ENCODE measurements at places on chromosomes 2 and 18.

DNA sequence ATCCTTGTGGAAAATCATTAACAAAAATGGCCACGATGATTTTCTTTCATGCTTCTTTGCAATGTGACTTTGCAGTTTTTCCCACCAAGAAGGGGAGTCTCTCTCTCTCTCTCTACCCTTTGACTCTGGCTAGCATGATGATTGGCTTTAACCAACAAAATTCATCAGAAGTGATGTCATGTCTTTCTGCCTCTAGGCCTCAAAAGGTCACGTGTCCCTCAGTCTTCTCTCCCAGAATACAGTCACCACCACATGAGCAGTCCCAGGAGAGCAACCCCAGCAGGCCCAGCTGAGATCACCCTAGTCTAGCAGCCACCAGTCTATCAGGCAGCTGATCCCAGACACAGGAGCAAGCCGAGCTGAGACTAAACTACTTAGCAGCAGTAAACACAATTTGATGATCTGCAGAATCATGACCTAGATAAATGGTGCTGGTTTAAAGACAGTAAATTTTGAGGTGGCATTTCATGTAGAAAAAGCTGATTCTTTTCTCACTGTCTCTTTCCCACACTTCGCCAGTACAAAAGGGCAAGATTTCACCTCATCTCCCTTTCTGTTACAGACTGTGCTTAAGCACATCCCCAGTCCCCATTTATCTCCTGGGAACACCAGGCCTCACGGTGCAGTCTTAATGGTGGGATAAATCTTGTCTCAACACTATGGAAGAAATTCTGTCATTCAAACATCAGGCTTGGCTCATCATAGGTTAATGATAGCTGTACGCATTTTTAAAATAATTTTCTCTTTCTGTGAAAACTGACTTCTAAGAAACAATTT is 132.7 kb downstream of the SCG2 start:
- no peak for DNase-seq

- DNase-seq: no peak
These were observed 106.3 kb upstream of the B3GNT2 start for GRCh38 chr2:62089658-62090057.

DNA sequence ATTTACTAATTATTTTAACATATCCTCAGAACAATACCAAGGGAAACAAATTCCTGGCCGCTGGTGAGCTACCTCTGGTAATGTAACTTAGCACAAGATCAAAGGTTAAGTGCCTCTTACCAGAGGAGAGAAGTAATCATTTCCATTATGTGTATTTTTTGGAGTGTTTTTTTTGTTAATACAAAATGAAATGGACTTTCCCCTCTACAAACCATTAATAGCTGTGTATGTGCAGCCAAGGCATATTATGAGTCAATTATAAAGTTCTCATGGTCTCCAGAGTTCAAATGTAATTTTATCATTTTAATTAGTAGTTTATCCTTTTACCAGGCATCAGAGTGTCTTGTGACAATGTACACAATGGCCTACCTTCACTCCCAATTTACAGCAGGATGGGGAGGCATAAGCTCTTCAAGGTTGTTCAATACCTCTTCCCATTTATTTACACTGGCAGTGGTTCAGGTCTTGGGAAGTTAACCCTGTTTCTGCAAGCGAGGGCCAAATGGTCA is 242.2 kb downstream of the TGIF1 start:
- DNase-seq: no peak

DNA sequence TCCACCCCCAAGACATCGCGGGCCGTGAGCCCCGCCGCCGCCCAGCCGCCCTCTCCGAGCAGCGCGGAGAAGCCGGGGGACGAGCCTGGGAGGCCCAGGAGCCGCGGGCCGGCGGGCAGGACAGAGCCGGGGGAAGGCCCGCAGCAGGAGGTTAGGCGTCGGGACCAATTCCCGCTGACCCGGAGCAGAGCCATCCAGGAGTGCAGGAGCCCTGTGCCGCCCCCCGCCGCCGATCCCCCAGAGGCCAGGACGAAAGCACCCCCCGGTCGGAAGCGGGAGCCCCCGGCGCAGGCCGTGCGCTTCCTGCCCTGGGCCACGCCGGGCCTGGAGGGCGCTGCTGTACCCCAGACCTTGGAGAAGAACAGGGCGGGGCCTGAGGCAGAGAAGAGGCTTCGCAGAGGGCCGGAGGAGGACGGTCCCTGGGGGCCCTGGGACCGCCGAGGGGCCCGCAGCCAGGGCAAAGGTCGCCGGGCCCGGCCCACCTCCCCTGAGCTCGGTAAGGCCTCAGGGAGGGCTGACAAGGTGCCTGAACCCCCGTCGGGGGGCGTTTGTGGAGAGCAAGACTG is 14.2 kb downstream of the SPEG start:
- peak; percentile 80 for DNase-seq

- DNase-seq: no peak
These were observed 11.6 kb upstream of the SPTBN1 start for GRCh38 chr2:54444503-54444902.

- DNase-seq: no peak
These were observed 149.7 kb downstream of the GLI2 start for GRCh38 chr2:120885321-120885720.

DNA sequence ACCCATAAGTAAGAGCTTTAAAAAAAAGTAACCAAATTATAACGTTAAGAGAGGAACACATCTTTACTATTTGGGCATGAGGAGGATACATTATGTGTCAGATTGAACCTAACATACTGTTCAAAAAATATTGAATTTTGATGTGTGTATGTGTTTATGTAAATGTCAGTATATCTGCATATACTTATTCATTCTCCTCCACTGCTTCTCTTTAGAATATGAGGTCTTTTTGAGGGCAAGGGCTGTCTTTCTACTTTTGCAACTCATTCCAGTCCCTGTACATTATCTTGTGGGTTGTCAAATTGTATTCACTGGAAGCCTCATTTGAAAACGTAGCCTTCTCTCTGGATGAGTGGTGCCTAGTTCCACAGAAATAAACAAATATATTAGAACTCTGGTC is 509.4 kb upstream of the HNMT start:
- DNase-seq: no peak

DNA sequence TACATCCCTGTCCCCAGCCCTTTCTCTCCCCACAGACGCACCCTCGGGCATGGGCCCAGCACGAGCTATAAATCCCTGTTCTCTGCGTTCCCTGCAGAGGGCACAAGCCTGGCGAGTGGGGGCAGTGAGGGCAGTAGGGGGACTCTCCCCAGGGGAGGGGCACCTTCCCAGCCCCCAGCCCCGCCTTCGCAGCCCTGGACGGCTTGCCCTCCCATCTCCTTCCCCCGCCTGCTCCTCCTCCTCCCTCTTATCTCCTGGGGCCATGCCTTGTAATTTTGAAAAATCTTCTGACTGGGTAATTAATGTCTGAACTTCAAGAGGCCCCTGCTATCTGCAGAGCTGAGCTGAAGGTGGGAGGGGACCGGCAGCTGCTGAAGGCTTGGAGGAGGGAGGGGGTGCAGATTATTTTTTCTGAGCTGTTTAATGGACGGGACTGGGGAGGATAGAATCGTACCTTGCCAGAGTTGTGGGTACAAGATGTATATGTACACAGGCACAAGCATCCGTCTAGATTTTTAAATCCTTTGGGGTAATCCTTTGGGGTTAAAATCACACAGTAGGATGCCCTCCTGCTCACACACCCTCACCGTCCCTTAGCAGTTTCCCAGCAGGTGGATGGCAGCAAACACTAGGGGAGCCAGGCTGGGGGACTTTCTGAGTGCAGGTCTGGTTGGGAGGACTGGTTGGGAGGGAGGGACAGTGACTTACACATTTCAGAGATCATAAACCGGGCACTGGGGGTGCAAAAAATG is 121.9 kb downstream of the SMAD7 start:
- peak; percentile 55 for DNase-seq

DNA sequence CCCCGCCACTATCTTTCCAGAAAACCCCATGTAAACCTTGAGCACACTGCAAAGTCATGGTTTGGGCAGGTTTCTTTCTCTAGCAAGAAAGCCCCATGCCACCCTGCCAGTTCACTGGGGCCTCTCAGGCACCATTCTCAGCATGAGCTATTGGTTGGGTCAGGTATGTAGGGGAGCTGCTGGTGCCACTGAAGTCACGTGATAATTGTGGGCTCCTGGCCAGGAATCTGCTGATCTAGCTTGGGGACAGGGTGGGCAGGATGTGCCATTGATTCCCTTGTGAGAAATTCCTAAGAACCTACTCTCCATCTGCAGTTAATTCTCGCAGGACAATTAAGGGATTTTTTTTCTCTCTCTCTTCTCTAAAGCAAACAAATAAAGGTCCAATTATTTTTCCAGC is 26.5 kb upstream of the HNMT start:
- no peak for DNase-seq

GRCh38 chr2:58562276-58562675 is 321.2 kb upstream of the FANCL start:
- DNase-seq: no peak

- no peak for DNase-seq
These were observed 89.6 kb upstream of the CCDC68 start for GRCh38 chr18:55048892-55049291.

DNA sequence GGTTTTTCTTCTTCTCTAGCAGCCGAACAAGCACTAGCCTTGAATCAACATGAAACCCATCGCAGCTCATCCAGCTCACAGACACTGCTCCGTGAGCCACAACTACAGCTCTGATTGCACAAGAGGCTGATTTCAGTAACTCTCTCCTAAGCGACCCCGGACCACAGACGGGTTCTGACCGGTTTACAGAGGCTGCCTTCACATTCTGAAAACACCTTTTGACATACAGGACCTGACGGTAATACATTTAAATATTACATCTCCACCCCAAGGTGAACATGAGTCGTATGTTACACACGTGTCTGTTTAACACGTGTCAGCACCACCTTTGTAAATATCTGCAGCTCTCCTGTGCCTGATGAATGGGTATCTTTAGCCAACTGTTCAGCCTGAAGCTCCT is 120.7 kb downstream of the TMEM18 start:
- no peak for DNase-seq

- DNase-seq: peak; percentile 90
These were observed 4.9 kb upstream of the SIX2 start for GRCh38 chr2:45014016-45014702.

DNA sequence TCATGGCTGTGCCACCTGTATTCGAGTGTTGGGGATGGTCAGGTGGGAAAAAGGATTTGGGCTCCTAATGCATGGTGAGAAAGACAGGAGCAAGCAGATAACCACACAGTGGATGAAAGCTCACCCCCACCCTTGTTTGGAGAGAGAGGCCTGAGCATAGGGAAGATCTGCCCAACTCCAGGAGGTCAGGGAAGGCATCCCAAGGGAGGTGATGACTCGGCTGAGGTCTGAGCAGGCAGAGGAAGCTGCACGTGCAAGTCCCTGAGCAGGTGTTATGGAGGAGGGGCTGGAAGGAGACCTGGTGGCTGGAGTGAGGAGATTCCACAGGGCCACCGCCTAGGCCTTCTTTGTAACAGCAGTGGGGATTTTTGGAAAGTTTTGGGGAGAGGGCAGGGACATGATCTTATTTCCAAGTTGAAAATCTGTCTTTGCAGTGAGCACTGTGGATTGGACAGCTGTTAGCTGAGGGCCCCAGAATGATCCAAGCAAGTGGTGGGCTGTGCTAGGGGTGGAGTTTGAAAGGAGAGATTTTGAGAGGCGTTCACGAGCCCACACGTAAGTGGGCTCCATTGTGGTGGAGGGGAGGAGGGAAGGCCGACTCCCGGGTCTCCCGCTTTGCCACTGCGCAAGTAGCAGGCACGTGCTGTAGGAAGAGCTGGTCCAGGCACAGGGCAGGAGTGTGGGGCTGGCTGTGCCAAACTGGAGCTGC is 228.5 kb downstream of the GLI2 start:
- DNase-seq: no peak

- DNase-seq: no peak
These were observed 50.4 kb downstream of the PLEKHA3 start for GRCh38 chr2:178530625-178531142.

DNA sequence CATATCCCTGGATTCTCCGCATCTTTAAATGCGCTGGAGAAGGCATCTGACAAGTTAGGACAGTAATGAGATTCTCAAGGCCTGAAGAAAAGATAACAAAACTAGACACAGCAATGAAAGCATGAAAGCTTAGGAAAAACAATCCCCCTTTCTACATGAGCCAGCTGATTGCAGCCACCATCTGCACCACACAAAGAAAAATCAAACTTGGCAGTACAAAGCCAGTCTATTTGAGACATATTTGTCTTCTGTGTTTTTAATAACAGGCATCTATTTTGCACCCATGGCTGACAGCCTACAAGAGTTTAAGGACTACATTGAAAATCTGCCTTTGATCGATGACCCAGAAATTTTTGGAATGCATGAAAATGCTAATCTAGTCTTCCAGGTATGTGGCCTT is 83.6 kb downstream of the TRABD2A start:
- no peak for DNase-seq

GRCh38 chr2:241994556-241995213 is 125.2 kb downstream of the RTP5 start:
- no peak for DNase-seq

DNA sequence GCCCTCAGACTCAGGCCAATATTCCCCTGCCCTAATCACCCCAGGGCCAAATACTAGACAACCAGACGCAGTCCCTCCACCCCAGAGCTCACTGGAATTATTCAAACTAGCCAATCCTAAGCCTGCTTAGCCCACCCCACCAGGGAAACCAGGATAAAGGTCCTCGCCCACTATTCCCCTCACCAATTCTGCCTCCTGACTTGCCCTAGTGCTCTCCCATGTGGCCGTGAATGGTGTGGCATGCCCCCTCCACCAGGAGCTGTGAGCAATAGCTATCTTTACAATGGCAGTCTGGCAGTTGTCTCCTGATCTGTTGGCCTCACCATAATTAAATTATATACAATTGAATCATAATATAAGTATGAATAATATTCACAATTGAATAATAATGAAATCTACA is 42.3 kb downstream of the FAM124B start:
- no peak for DNase-seq

GRCh38 chr2:50443868-50444630 is 587.9 kb downstream of the NRXN1 start:
- no peak for DNase-seq

GRCh38 chr2:15363142-15363541 is 198.0 kb downstream of the NBAS start:
- no peak for DNase-seq

DNA sequence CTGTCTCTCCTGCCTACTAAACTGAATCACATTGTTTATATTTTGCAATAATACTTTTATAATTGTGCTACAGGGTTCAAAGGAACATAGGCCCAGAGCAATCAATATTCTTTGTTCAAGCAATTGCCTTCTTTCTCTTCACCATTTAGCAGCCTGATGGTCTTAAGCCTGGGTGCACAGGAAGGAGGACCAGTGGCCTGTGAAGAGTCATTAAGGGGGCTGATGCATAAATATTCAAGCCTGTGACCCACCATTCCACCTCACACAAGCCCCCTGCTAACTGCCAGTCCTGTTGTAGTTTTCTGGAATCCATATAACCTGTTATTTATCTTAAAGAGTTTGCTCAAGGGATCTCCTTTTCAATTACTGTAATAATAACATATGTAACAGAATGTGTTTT is 56.0 kb downstream of the ABCA12 start:
- DNase-seq: no peak

GRCh38 chr2:70716951-70717350 is 51.0 kb downstream of the ADD2 start:
- DNase-seq: peak; percentile 32

GRCh38 chr2:101479328-101479727 is 4.4 kb upstream of the RFX8 start:
- no peak for DNase-seq

GRCh38 chr18:73087282-73087977 is 219.6 kb upstream of the NETO1 start:
- no peak for DNase-seq

- peak; percentile 71 for DNase-seq
These were observed 3.8 kb downstream of the GBX2 start for GRCh38 chr2:236164201-236164924.

Data from ecto neural progenitor cell (in vitro differentiated cells).